ENCODE measurements at places on chromosomes 11 and 22.

DNA sequence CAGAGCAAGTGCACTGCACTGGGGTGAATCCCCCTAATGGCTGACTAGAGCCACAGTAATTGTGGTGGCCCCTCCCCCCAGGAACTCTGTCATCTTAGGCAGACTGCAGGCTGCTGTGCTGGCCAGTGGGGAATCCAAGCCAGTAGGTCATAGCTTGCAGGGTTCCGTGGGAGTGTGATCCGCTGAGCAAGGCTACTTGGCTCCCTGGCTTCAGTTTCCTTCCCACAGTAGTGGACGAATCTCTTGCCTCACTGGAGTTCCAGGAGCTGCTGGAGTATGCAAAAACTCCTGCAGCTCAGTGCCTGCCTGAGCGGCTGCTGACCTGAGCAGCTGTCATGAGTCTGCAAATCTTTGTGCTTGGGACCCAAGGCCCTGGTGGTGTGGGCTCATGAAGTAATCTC is 13.2 kb downstream of the OOSP3 start:
- DNase-seq: peak; percentile 63

DNA sequence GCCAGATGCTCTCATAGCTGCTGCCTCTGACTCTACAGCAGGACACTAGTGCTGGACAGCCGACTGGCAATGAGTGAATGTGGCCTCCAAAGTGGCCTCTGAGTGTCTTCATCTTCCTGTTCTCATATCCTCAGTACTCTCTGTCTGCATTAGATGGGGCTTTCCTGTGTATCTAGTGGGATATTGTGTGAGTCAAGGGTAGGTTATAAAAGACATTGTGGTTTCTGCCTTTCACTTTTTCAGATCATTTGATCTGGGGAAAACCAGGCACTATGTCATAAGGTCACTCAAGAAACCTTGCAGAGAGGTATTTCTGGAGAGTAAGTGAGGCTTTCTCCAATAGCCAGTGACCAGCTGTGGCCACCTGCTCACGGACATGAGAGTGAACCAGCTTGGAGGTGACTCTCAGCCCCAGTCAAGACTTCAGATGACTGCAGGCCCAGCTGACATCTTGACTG is 333.6 kb upstream of the NCAM1 start:
- DNase-seq: no peak

DNA sequence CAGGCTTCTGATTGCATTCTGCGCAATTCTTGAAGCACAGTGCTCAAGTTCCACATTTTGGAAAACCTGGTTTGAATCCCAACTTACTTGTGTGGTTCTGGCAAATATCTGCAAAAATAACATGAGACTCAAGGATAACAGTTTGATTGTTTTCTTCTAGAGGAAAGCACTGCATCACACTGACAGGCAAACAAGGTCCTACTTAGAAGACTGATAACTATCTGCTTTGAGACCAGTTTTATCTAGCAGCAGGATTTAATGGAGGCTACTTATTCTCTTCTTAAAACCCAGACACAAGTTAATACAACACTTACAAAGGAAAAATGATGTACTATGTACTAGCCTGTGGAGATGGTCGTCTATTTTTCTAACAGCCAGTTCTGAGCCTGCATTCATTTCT is 41.4 kb downstream of the RIC3 start:
- DNase-seq: no peak

- no peak for DNase-seq
Observed at GRCh38 chr11:75996523-75997442, 181.8 kb downstream of the UVRAG start.

GRCh38 chr11:60280412-60280811 is at the start of gene MS4A4A:
Gene MS4A4A, plus strand, starts transcription at chr11:60280666. Its CDS starts 10 bp downstream, at chr11:60280676.
- DNase-seq: peak; percentile 68

GRCh38 chr11:20097319-20098221 is 62.7 kb downstream of the DBX1 start:
- DNase-seq: no peak

DNA sequence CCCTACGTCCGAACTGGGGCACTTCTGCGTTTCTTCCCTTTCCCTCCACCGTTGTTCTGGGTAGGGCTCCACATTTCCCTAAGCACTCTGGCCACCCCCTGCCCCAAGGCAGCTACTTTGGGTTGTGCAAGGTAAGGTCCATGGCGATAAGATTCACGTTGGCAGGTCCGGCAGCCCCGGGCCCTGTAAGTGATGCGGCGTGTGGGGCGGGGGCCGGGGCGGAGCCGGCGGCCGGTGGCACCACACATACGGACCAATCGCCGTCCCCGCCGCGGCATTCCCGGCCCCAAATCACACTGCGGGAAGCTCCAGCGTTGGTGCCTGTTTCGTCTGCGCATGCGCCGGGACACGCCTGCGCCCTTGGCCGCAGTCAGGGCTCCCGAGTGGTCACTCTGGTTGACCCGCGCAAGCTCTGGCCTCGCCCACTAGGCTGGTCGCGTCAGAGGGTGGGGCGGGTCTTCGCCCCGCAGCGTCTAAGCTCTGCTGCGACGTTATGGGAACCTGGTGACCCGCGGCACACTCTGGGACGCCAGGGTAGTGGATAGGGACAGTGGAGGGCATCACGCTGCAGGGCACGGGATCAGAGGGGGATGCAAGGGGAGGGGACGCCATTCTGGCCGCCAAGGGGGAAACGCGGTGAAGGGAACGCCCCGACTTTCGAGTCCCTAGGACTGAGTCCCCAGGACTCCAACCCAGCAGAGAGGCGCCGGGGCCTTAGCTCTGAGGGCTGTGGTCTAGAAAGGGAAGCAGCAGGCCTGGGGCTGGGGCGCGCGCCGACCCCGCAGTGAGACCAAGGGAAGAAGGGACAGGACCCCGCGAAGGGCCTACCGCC is 1.6 kb downstream of the FADS1 start:
- DNase-seq: peak; percentile 100

GRCh38 chr11:59523541-59523940 is 12.2 kb downstream of the OR4D9 start:
- no peak for DNase-seq

GRCh38 chr11:130179396-130180306 is 20.1 kb downstream of the ST14 start:
- DNase-seq: no peak

DNA sequence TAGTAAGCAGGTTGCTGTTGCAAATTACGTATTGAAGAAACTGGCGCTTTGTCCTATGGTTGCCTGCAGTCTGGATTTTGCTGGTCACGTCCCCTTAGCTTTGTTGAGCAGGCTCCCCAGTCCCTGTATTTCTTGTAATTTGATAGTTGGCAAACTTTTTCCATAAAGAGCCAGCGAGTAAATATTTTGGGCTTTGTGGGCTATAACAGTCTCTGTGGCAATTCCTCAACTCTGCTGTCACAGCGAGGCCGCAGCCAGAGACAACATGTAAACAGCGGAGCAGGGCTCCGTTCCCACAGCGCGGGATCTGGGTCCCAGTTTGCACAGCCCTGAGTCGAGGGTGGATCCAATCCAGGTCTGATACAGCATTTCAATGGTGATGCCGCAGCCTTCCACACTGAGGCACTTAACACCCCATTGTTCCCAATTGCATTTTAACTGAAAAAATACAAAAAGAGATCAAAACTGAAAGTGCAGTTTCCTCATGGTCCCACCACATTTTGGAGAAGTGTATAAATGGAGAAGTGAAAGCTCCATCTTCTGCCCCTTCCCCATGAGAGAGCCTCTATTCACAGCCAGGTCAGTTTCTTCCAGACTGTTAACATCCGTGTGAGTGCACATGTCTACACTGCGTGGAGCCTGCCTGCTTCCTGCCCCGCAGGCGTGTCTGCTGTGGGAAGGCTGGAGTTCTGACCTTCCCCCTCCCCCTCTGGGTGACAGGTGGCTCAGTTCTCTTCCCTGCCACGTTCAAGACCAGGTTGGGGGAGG is 89.1 kb downstream of the RPS6KA4 start:
- peak; percentile 93 for DNase-seq

All from inflammatory macrophage (primary cell).